ENCODE measurements at places on chromosomes 3 and 15.

- no peak for DNase-seq
Observed at GRCh38 chr3:191257286-191257685, 58.2 kb downstream of the OSTN start.

DNA sequence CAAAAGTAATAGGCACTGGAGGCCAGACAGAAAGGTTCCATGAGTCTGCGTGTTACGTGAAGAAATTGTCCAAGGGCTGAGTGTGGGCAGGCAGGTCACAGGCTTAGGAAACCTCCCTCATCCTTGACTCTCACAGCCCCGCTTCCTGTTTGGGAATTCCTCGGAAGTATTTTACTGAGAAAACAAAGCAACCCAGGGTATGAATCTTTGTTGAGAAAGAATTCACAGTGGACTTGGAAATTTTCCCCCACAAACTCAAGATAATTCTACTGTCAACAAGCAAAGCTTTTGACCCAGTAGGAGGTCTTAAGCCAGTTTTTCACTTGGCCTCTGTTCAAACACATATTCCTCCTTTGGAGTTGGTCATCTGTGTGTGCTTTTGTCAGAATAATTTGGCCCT, 377.1 kb upstream of the TPM1 start:
- DNase-seq = no peak

DNA sequence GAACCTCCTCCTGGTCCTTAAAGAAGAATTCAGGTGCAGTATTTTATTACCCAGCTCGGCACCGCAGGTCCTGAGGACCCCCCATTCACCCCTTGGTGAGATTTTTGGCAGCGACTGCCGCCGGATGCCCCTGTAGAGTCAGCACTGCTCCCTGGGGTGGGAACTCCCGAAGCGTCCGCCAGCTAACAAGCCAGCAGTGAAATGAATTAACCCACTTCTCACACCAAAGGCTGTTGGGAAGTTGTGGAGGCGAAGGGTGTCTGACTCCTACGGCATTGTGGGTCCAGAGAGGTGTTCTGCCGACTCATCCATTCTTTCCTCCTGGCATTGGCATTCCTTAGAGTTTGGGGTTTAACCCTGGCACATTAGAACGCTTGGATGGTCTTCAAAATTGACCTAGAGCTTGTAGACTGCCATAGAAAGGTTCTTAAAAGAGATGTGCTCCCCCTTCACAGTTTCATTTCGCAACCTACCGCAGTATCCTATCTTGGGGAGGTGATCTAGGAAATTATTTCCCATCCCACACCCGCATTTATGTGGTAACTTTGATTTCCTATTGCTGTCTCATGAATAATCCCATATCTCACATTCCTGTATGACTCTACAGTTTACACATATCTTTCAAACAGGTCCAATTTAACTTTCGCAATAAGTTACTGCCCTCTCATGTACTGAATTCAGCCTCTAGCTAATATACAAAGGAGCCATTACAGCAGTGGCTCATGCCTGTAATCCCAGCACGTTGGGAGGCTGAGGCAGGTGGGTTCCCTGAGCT, 879 bp upstream of the EIF5A2 start:
- DNase-seq = no peak

GRCh38 chr15:78032671-78033070, 44.8 kb downstream of the TBC1D2B start:
- no peak for DNase-seq

GRCh38 chr3:32336113-32336498, 55.5 kb upstream of the CMTM7 start:
- no peak for DNase-seq

- DNase-seq = no peak
Observed at GRCh38 chr3:134309987-134310700, 59.5 kb upstream of the RYK start.

DNA sequence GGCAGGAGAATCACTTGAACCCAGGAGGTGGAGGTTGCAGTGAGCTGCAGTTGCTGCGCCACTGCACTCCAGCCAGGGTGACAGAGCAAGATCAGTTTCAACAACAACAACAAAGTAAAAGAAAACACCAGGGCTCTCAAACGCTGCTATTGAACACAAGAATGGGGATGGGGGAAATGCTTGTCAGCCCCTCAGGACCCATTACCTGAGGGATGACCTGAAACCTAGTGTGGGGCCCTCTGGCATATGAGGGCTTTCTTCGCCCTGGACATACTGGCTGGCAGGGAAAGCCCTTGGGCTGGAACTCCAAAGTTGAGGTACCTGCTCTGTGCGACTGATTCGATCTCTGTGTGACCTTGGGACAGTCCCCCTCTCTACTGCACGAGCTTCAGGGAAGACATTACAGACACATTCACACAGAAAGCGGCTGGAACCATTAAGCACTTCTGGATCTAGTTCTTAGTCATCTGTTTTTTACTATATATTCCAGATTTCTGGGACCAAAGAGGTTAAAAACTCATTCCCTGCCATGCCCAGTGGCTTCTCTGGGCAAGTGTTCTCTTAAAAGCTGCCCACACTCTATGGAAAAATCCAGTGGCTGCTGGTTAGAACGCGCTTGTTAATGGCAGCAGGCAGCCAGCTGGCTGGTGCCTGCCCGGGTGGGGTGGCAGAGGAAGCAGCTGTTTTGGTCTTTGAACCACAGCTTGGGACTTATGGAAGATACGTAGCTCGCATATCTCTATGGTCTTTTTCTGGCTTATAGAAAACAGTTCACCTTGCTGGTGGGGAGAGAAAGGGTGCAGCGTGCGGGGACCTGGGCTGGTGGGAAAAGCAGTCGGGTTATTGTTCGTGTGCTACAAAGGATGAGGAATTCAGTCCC, 57.2 kb downstream of the ATP1B3 start:
- no peak for DNase-seq

DNA sequence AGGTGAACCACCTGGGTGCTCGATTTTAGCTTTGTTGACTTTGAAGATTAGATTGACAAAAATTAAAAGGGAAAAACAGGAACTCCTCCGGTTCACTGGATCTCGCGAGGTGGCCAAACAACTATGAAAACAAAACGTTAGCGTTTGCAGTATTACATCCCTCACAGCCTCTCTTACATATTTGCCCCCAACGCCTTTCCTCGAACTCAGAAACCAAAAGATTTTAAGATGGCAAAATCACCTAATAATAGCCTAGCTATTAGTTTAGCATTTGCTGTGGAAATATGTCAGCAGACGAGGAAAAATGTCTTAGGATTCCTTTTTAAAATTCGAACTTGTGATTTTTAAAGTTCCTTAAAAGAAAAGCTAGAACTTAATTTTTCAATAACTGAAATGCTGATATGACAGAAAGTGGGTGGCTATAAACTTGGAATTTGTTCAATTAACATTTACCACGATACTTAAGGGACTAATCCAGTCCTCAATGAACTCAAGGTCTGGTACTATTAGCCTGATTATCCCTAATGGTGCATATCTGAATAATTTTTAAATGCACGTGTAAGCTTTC, 491 bp upstream of the SENP7 start:
- no peak for DNase-seq

DNA sequence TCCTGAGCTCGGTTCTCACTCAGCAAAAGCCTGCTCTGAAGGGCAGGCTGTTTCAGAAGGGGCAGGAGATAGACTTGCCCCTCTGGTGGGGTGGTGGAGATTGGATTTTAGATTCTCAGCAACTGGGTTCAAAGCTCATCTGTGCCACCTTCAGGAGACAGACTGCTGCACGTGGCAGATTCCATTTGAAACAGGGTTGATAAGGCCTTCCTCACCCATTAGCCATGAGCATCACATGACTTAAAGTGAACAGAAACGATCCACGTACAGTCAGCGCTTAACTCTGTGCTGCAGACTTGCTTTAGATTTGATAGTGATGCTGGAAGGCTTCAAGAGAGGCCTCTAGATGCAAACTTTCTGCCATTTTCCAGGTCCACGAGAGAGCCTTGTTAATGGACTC, 35.0 kb upstream of the MGLL start:
- DNase-seq = no peak

DNA sequence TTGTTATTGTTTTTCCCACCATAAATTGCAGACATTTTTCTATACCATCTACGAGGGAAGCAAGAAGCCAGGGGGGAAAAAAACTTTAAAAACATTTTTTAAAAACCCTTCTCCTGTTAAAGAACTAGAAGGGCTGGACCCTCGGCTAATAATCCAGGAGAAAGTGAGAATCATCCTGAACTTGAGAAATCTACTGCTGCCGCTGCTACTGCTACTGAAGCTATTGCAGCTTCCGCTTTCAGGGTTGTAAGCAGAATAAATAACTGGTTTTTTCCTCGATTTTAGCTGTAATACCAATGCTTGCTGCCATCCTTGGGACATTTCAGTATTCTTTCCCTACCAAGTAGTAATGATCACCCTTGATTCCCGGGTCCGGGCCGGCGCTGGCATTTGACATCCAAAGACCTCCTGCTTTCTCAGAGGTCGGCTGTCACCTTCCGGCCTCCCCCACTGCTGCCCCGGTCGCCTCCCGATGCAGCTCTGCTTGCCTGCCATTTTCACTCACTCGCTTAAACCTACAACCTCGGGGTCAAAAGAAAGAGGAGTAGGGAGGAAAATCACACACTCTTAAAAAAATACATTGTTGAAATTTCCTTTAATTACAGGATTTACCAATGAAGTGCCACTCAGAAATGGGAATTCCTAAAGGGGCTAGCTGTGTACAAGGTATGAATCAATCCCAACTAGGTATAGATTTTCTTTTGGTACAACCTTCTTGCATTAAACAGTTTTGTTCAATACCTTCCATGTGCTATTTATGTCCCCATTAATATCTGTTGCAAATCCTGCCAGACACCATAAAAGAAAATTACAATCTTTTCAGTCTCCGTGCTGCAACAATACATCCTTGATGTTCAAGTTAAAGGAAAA, 674 bp upstream of the MECOM start:
- DNase-seq = no peak

- no peak for DNase-seq
Observed at GRCh38 chr3:196650740-196651311, 11.3 kb downstream of the NRROS start.

DNA sequence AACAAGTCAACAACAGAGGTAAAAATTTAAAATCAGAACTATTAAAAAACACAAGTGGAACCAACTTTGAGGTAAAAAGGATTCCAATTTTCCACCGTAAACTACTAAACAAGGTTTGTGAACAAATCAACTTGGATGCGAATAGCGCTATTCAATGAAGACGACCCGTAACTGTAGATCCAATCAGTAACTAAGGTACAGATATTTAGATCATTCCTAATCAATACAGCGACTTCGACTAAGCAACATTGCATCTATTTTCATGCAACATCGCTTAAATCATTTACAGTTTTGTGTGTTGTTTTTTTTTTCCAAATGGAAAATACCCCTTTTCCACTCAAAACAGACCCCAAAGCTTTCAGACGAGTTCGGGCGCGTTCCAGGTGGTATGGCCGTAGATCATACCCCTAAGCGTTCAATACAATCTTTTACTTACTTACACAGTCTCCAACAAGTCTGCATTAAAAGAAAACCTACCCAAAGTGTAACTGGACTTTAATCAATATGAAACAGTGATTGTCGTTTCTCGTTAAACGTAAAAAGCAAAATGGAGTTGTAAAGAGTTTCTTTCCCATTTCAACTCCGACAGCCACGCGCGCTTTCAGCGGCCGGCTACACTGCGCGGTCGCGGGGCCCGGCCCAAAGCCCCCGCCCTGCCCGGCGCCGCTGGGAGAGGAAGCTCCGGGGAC, 786 bp downstream of the RHOA start:
- no peak for DNase-seq

GRCh38 chr3:124787476-124788195, 57.4 kb downstream of the UMPS start:
- no peak for DNase-seq

- DNase-seq = no peak
Observed at GRCh38 chr3:73413619-73414018, 211.1 kb downstream of the PDZRN3 start.

- no peak for DNase-seq
Observed at GRCh38 chr3:63662500-63662899, 10.0 kb downstream of the SNTN start.

GRCh38 chr3:62361824-62362223, 11.5 kb downstream of the FEZF2 start:
- no peak for DNase-seq

DNA sequence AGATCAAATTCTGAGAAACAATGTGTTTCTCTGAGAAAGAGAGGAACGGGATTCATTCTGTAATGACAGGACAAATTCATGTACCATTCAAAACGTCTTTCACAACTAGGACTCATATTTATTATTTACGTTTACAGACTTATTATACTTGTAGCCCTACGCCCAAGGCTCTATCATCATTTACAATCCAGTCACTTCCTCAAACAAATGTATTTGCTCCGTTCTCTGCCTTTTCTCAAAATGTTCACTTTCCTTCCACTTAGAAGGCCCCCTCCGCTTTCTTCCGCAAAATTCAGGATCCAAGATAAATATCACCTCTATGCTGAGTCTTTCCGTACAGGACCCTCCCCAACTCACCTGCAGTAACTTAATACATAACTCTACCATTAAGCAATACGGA, 745 bp downstream of the RSL24D1 start:
- no peak for DNase-seq

- no peak for DNase-seq
Observed at GRCh38 chr15:34434627-34435305, 2.8 kb downstream of the GOLGA8A start.

DNA sequence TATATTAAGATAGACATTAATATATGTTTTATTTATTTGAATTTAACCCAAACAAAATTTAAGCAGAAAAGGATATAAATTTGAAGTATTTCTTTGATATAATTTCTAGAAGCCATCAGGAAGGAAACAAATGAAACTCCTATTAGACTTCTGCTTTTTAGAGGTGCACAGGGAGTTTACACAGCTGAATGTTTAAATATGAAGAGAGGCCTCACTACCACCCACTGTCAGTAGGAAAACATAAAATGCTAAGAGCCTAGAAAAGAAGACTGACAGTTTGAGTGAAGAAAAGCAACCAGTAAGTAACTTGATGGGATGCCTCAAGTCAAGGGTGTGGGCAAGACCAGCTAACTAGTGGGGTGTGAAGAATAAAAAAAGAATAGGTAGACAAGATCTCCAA, 19.7 kb downstream of the PLSCR2 start:
- DNase-seq = no peak

DNA sequence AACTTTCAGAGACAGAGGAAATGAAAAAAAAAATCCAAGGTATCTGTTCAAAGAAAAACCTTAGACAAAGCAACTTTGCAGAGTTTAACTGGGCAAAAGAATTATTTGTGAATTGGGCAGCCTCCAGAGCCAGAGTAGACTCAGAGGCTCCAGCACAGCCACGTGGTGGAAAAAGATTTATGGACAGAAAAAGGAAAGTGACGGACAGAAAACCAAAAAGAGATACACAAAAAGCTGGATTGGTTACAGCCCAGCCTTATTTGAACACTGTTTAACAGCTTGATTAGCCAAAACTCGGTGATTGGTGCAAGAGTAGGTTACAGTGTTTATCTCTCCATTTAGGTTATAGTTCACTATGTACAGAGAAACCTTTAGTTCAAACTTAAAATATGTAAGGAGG, 23.7 kb upstream of the GPD1L start:
- no peak for DNase-seq

GRCh38 chr15:69087366-69087976, 73.0 kb upstream of the GLCE start:
- no peak for DNase-seq

- DNase-seq = no peak
Observed at GRCh38 chr3:128579927-128580326, 70.7 kb downstream of the RPN1 start.

Measured in stimulated activated CD8-positive, alpha-beta memory T cell treated with anti-CD3 and anti-CD28 coated beads, Interleukin-2, amount 100 ng/mL, for 48 hours (primary cell).